ENCODE measurements at places on chromosomes 7 and 10. TPM values are rescaled to one million over a fixed set of nuclear protein-coding genes. Genes with fewer than 3 reads are reported as not detected.

GRCh38 chr10:130875897-130876472, 435.5 kb downstream of the TCERG1L start:
- no peak for DNase-seq

- DNase-seq = no peak
These were observed 152.6 kb downstream of the PKD1L1 start for GRCh38 chr7:47795631-47796030.

Gene ZNF775
- total RNA-seq = 4.5 TPM

Gene SLC18A3
- total RNA-seq = not detected
